Brain pericyte (primary cell): ENCODE measurements at places on chromosomes 6 and 20.

- DNase-seq, result no peak
Observed at GRCh38 chr6:128659878-128660622, 139.7 kb upstream of the PTPRK start.

DNA sequence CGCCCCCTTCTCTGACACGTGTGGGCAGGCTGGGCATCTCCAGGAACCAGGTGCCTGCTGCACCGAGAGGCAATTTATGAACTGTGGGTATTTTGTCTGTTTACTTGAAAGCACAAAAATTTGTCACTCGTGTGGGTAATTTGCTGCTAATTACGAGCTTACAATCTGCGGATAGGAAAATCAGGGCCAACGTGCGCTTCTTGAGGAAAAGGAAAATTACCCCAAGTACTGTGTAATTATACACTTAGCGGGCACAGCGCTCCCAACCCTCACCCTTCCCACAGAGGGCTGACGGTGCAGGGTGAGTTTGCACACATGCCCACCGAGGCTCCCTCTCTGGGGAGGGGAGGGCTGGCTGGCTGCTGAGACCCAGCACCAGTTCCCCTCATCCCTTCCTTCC lies 25.3 kb upstream of the MDGA1 start:
- DNase-seq, result no peak

DNA sequence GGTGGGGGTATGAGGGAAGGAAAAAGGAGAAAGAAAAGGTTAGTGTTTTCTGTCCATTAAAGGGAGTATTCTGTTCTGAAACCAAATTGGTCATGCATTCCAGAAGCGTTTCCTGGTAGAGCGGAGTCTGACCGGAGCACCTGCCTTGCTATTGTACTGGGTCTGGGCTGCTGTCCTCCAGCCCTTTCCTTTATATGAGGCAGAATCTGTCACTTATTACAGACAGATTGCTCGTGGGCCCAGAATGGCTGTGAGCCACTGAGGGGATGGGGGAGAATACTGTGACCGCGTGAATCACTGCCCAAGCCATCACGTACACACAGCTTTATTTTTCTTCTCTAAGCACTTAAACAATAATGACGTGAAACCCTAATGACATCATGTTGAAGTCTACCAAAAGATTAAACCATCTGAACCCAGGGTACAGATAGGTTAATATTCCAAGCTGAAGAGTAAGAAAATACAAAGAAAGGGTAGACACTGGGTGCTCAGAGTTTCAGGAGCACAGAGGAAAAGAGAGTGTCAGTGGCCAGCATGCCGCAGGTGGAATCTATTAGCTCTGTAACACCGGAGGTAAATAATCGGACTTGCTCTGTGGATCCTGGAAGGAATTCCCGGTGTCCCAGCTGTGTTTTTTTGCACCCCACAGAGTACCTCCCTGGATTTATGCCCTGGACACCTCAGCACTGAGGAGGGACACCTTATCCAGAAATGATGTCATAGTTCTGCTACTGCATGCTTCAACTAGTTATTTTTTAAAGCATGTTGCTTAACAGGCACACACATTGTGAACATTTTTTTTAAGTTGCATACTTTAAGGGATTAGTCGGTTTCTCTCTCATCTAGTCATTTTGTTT lies 573.3 kb downstream of the PKHD1 start:
- no peak for DNase-seq

GRCh38 chr6:21241231-21242130 lies 352.1 kb upstream of the SOX4 start:
- no peak for DNase-seq

DNA sequence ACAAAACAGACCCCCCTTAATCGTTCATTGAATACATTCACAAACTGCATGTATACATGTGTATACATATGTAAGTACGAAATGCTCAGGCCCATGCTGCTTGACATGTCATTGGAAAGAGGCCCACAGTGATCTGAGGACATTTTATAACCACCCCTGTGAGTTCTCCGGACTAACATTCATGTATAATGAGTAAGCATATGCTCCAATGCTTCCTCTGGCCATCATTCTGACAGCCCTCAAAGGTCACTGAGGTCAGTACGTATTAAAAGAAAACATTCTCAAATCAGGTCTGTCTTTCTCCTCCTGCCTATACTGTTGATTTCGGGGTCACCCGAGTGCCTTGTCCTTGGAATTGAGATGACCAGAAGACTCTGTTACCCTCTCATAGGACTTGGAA lies 54.9 kb downstream of the TENT5A start:
- no peak for DNase-seq

- DNase-seq, result no peak
Observed at GRCh38 chr6:106702451-106703110, 73.2 kb downstream of the QRSL1 start.

- DNase-seq, result no peak
Observed at GRCh38 chr20:15256676-15257568, 919.5 kb upstream of the FLRT3 start.

DNA sequence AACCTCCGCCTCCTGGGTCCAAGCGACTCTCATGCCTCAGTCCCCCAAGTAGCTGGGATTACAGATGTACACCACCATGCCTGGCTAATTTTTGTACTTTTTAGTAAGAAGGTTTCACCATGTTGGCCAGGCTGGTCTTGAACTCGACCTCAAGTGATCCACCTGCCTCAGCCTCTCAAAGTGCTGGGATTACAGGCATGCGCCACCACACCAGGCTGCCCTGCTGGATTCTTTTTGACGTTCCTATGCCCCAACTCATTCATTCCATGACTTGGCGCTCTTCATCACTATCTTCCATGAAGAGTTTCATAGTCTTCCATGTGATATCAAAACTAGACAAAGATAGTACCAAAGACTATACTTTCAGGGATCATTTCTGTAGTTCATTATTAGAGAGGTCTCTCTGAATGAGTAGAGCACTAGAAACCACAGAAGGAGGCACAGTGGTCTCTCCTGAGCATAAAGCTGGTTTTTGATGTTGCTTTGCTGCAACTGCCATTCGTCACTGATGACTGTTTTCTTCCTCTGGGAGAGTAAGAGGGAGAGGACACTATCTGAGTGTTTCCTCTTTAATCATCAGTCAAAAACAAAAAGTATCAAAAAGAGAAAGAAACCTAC lies 23.5 kb downstream of the DNAAF9 start:
- DNase-seq, result no peak

- no peak for DNase-seq
Observed at GRCh38 chr6:129936329-129937165, 75.4 kb upstream of the TMEM244 start.

DNA sequence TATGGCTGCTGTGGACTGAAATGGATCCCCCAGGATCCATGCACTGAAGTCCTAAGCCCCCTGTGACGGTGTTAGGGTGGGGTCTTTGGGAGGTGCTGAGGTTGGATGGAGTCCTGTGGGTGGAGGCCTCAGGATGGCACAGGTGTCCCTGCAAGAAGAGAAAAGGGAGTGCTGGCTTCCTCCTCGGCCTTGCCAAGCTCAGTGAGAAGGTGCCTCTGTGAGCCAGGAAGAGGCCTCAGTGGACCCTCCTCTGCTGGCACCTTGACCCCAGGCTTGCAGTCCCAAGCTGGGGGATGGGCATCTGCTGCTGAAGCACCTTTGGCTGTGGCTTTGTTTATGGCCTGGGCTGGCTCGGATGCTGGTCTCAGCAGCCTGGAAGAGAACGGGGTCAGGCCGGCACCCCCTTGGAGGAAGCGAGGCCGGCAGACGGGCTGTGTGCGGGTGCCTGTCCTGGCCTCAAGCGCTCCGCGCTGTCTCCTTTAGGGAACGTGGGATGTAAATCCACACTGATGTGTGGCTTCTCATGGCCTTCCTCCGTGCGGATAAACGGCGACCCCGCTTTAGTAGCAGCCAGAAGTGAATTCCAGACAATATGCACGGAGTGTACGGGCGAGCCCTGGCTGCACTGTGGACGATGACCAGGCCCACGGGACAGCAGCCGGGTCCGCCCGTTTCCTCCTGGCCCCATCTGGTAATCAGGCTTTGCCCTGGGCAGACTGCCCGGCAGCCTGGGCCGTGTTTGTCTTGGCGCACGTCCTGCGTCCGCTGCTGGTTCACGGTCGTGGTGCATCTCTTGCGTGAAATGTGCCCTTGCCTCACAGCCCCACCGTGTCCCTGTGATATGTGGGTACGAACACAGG lies 182.6 kb downstream of the ERMARD start:
- DNase-seq, result no peak

- no peak for DNase-seq
Observed at GRCh38 chr6:14965424-14966075, 280.3 kb upstream of the JARID2 start.

- no peak for DNase-seq
Observed at GRCh38 chr6:149347067-149347466, 29.6 kb downstream of the TAB2 start.

GRCh38 chr6:67369679-67370078 lies 1265.4 kb upstream of the ADGRB3 start:
- DNase-seq, result no peak

GRCh38 chr6:12241493-12242175 lies 48.5 kb upstream of the EDN1 start:
- DNase-seq, result no peak

DNA sequence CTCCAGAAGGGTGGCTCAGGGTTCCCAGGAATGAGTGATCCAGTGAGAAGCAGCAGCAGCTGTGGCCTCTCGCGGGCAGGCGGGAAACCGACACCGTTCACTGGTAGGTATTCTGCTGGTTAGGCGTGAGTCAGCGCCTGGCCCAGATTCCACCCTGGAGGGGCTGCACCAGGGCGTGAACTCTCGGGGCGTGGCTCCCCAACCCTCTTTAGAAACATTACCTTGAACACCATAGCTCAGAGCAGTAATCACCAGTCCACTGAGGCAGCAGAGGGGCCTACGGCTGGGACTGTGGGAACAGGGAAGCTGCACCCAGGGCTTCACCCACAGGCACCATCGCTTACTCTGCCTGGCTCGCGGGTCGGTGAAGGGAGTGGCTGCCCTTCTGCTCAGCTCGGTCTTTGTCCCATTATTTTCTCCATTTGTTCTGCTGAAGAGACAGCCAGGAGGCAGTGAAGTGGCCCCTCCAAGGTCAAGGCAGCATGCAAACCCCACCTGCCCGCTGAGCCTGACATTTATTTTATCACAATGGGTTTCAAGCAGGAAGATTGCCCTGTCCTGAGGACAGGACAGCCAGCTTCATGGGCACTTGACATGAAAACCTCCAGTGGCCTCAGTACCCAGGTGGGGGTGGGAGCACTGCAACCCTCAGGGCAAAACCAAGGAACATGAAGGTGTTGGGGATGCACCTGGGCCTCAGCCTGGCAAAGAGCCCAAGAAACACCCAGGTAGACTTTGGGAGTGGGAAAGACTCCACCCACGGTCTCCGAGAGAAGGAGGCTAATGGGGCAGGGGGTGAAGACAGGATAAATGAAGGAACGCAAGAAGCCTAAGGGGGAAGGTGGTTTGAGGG lies 51.0 kb upstream of the CD93 start:
- DNase-seq, result no peak

- DNase-seq, result peak; percentile 36
Observed at GRCh38 chr6:41531591-41532582, 14.3 kb upstream of the FOXP4 start.
